Fibroblast of skin of scalp (primary cell): ENCODE measurements at places on chromosomes 16 and 17.
A peak's percentile ranks its signal among the peaks of the same experiment; 100 is the strongest.

DNA sequence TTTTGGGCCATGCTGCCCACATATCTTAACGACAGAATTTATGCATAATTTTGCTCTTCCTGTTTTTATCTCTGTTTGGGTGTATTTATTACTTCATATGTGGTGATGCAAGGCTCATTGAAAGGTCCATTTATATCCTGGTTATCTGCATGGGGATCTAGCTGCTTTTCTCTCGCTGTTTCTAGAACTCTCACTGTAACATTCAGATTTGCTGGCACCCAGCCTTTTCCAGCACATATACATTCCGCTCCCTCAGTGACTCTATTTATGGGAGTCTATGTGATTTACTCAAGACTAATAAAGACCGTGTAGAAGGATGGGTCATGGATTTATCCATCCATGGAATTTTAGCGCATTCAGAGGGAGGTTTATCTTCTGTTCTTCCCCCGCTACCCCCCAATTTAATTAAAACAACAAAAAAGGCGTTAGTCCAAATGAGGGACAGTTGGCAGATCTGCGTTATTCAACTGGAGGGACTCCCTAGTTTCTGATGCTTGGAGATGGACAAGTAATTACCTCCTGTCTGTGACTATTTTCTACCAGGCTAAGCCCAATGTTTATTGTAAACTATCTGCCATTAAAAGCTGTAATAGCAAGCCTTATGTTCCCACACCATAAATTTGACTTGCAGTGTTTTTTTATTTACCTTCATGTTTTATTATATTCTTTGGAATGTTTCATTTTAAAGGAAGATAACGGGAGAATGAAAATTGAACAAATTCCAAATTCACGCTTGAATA lies 19.8 kb upstream of the MARCHF10 start:
- peak; percentile 40 for DNase-seq

DNA sequence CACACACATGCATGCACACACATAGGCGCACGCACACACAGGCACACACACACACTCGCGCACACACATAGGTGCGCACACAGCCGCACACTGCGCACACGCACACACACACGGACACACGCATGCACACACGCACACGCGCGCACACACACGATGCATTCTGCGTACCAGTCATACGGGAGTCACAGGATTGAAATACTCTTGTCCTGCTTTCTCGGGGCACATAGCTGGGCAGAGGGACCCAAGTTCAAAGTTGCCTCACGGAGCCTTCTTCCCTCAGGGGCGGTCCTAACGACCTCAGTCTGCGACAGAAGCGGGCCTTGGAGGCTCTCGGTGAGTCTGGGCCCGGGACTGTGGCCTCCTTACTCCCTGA lies 56.0 kb downstream of the MRM1 start:
- no peak for DNase-seq

GRCh38 chr16:11676799-11677198 lies 8.5 kb downstream of the SNN start:
- no peak for DNase-seq

- no peak for DNase-seq
Observed at GRCh38 chr16:54277845-54278703, 8.5 kb downstream of the IRX3 start.

DNA sequence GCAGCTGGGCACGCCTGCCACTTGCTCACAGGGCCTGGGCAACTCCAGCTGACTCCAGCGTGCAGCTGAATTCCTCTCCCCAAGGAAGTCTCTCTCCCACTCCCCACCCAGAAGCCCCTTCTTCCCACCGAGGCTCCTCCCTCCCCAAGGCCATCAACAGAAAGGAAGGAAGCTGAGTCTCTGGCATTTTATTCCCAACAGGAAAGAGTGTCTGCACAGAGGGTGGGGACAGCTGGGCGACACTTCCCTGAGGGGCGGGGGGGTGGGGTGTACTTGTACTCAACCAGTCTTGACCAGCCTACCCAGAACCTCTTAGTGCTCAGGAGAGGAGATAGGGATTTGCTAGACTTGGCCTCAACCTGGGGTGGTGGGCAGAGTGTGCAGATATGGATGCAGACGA lies at the start of gene EXOC3L1:
TSS of gene EXOC3L1 (minus strand) at position 96 of the 400 bp plus-strand sequence. CDS start 460 bp downstream, outside the sequence.
- DNase-seq, result no peak

- DNase-seq, result peak; percentile 4
Observed at GRCh38 chr16:10180771-10181163, 1.5 kb downstream of the GRIN2A start.

- peak; percentile 31 for DNase-seq
Observed at GRCh38 chr17:76968707-76969597, 100.7 kb downstream of the MGAT5B start.

- DNase-seq, result no peak
Observed at GRCh38 chr17:2542456-2542855, 30.8 kb upstream of the METTL16 start.

- no peak for DNase-seq
Observed at GRCh38 chr17:924711-925475, 54.7 kb downstream of the NXN start.

DNA sequence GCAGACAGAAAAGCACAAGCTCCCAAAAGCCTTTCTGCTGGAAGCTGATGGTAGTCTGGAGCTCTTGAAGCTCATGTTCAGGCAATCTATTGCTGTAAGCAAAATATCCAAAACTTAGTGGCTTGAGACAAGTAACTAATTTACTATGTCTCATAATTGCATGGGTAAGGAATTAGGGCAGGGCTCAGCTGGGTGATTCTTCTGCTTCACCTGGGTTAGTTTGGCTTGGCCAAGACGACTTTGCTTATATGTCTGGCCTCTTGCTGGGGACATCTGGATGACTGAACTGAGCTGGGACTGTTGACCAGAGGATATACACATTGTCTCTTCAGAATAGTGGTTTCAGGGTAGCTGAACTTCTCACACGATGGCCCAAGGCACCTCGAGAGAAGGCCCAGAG lies 96.8 kb upstream of the WSCD1 start:
- DNase-seq, result no peak

GRCh38 chr17:10738521-10739258 lies 8.9 kb upstream of the TMEM220 start:
- no peak for DNase-seq

- peak; percentile 85 for DNase-seq
Observed at GRCh38 chr17:4235372-4236279, 28.2 kb downstream of the ANKFY1 start.

GRCh38 chr16:48834576-48834975 lies 224.6 kb upstream of the N4BP1 start:
- no peak for DNase-seq

- DNase-seq, result no peak
Observed at GRCh38 chr16:47079860-47080259, 63.9 kb downstream of the NETO2 start.

GRCh38 chr17:40343219-40344119 lies 21.1 kb downstream of the GJD3 start:
- DNase-seq, result no peak

DNA sequence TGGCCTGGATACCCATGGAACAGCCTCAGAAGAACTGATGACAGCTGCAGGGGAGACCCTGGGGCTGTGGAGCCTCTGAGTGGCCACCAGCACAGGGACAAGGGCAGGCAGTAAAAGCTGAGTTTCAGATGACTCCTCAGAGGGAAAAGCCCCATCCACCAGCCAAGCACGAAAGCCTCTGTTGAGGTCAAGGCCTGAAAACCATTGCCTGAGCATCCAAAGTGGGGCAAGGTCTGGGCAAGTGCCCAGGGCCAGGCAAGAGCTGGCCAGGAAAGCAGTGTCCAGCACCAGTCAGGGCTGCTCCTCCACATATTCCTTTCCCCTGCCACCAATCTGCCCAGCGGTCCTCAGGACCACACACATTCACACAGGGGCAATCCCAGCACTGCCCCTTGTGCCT lies 16.4 kb downstream of the ATP6V0D1 start:
- no peak for DNase-seq

DNA sequence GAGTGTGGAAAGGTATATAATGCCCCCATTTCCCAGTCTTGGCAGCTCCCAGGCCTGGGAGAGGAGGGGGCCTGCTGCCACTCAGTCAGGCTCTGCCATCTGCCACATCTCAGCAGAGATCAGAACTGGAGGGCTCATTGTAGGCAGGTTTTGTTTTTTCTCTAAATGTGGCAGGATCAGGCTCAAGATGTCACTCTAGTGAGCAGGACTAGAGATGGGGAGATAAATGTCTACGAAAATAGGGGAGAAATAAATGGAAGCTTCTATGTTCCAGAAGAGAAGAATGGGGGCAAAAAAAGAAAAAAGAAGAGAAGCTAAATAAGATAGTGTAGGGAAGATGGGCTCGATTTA lies 13.9 kb downstream of the NXPH3 start:
- no peak for DNase-seq

DNA sequence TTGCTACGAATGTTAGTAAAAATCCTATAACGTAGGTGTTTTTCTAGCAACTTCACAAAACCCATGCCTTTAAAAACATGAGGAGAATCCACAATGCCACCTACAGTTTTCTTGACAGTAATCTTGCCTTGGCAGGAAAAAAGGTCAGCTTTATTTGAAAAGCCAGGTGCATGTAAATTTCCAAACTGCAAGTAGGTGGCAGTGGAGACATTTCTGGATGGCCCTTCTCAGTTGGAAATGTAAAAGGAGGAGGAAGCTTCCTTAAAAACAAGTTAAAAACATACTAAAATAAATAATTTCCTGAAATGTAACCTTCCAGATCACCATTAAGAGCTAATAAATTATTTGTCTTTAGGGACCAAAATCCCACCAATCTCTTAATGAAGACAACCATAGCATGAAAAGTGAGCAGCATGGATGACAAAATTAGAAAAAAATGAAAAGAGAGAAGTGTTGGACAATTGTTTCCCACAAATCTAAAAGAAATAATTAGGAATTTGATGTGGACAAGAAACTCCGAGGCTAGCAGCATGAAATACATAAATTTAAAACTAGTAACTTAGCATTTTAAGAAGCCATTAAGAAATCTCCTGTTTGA lies 152.2 kb downstream of the SNX11 start:
- no peak for DNase-seq

GRCh38 chr17:76103274-76104139 lies at the start of gene EXOC7:
TSS of gene EXOC7 (minus strand) at chr17:76103787. CDS start at chr17:76103692, 95 bp downstream.
- DNase-seq, result peak; percentile 92

GRCh38 chr16:56771558-56772279 lies 41.8 kb downstream of the NUP93 start:
- no peak for DNase-seq

DNA sequence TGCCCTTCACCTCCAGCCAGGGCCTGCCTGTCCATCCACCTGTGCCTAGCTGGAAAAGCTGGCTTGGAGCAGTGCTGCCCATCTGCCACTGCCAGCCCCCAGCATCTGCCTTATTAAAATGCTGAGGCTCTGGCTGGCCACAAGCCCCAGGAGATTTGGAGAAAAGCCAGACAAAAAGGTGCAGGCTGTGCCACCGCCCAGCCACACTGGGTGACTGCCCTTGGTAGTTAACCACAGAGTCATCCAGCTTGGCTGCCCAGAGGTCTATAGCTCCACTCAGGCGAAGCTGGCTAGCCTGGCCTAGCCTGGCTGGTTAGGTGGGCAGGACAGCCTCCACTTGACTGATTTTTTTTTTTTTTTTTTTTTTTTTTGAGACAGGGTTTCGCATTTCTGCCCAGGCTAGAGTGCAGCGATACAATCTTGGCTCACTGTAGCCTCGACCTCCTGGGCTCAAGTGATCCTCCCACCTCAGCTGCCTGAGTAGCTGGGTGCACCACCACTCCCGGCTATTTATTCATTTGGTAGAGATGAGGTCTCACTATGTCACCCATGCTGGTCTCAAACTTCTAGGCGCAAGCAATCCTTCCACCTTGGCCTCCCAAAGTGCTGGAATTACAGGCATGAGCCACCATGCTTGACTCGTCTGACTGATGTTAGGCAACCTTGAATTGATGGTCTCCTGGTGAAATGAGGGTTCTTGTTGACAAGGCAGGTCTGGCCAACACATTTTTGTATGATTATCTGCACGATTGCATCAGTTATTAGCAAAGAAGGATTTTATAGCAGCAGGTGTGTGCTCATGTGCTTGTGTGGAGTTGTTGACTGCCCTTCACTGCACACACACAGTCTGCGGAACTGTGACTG lies 103.8 kb downstream of the RAB11FIP4 start:
- no peak for DNase-seq

GRCh38 chr17:70636517-70637133 lies 467.3 kb downstream of the KCNJ2 start:
- peak; percentile 28 for DNase-seq

DNA sequence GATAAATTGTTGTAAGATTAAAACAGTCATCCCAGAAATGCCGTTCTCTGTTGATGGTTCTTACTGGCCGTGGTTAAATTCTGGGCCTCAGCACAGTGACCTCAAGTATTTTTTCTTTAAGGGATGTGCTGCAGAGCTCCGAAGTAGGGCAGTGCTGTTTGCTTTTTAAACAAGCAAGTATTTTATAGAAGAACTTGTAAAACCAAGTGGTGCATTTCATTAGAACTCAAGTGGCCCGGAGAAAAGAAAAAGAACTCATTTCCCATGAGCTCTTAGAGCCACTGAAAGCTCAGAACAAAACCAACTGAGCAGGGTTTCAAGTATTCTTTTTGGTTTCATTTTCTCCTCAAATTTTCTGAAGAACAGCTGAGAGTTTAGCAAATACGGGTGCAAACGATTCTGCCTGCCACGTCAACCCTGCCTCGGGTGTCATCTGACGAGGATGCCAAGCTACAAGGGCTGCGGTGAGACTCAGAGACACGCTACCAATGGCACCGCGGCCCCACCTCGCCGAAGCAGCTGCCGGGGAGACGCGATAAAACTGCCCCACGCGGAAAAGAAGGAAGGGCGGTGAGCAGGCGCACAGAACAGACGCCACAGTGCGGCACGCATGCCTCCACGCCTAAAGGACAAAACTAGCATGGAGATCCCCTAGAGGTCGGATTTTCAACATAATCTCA lies 6.3 kb downstream of the LMF1 start:
- no peak for DNase-seq

- DNase-seq, result no peak
Observed at GRCh38 chr17:81456091-81456490, 56.5 kb downstream of the ACTG1 start.

DNA sequence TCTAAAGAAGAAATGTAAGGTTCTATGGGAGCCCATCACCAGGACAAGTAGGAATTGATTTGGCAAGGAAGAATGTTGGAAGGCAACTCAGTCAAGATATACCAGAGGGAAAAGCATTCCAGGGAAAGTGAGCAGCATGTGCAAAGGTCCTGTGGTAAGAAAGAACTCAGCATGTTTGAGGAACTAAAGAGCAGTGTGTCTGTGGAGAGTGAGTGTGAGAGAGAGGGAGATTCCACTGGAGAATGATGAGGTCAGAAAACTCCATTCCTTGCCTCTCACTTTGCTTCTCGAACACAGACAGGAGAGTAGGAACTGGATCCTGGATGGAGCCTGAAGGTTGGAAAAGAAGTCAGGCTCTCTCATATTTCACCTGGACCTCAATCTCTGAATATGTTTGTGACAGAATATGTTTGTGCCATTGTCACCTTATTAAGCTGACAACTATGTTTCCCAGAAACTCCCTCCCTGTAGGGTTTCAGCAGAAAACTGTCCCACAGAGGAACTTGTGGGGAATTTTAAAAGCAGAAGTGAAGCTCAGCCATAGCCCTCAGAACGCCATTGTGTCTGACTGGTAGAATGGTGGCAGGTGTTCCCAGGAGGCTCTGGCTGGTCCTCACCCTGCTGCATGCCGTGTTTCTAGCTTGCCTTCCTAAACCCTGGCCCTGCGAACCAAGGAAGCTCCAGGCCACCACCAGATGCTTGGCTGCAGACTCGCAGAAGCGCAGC lies 382.4 kb upstream of the XYLT1 start:
- DNase-seq, result no peak
